HS-5 (cell line): ENCODE measurements at places on chromosomes 16 and 17.
A peak's percentile ranks its signal among the peaks of the same experiment; 100 is the strongest.

- no peak for DNase-seq
Measured at GRCh38 chr17:80872001-80872500, 119.6 kb upstream of the CHMP6 start.

- DNase-seq: no peak
Measured at GRCh38 chr17:41734949-41735313, 488 bp upstream of the HAP1 start.

- no peak for DNase-seq
Measured at GRCh38 chr17:2394775-2395201, 6.1 kb downstream of the MNT start.

DNA sequence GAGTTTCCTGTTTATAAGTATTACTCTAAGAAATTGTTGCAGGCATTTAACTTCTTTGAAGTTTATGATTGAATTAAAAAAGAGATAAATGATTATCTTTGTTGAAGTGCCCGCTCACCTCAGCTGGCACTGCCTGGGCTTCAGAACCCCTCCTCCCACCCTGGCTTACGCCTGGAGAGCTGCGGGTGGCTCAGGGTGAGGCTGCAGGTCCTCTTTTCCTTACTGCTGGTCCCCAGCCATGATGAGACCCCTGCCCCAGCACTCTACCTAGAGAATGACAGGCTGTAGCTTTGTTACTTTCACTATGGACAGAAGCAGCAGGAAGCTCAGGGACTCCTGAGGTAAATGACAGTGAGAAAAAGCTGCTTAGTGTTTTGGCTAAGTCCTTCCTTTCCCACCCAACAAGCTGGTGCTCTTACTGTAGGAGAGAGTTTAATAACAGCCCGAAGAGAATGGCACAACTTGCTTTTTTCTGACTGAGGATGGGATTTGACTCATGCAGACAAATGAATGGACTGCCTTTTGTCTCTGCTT is 62.1 kb downstream of the EPN2 start:
- no peak for DNase-seq

DNA sequence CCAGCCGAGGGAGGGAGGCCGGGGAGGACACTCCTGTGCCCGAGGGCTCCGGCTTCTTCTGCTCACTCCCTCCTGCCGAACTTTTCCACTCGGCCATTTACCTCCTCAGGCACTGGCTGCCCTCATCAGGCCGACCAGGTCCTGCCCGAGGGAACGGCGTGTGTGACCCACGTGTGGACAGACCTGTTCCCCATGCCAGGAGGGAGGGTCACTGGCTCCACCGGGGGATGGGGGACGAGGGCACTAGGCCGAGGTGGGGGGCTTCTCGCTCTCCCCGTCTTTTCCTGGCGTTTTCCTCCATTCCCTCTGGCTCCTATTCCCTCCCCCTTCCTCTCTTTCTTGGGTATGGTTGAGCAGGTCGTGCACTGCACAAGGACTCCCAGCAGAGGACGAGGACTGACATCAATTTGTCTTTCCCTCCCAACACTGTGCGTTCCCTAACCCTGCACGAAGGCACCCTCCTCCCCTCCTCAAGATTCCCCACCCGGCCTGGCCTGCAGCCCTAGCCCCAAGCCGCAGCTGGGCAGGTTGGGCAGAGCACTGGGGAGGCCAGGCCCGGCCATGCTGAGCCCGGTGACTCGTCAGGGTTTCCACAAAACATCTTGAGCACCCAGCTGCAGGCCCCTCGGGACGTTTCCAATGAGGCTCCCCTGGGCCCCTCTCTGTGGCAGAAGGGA is 3.2 kb upstream of the IL17C start:
- no peak for DNase-seq

GRCh38 chr17:69854225-69854780 is 220.7 kb upstream of the KCNJ16 start:
- no peak for DNase-seq

DNA sequence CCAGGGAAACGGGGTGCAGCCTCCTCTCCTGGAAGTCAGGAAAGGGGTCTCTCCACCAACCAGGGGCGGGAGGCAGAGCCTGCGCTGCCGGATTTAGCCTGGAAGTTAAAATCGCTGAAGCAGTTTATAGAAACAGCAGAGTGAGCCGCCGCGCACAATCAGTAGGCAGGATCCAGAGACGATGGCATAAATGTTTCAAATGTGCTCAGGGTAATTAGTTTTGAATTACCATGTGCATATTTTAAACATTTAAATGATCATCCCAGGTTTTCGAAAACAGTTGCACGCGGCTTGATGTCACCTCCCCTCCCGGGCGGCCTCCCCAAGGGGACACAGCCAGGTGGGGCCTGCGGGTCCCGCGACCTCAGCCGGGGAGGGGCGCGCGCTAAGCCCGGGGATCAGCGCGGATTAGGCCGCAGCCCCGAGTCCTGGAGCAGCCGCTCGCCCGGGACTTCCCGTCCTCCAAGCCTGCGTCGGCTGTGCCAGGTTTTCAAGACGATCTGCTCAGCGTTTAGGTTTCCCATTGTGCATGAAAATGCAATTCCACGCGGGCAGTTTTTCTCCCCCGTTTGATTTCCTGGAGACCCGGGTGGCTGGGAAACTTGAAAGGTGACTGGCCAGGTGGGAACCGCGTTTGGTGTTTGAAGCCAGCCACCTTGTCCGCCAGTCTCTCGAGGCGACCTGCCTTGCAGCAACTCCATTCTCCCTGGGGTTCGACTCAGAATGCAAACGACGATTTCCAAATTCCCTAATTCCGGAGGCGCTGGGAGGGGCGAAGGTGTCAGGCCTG is 78.3 kb downstream of the RPA1 start:
- no peak for DNase-seq

DNA sequence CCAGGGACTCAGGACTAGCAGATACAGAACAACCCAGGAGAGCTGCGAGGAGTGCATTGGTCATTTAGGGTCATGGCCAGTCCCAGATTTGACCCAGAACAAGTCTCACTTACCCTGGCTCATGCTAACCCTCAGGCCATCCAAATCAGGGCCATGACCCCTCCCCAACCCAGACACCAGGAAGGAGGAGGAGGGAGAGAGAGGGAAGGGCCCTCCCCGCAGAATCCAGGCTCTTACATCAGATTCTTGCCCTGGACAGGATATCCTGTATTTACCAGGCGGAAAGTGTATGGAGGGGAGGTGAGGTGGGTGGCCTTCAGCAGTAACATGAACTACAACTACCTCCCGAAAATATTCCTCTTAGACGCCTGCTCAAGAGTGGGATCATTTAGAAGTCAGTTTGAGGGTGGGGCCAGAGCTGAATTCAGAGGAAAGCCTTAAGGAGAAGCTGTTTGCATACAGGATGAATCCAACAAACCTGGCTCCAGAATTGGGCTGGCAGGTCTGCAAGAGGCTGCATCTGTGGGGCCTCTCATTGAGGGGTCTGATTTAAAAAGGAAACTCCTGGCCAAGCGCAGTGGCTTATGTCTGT is 2.1 kb downstream of the VAT1 start:
- no peak for DNase-seq

GRCh38 chr17:47305302-47305923 is 18.3 kb upstream of the EFCAB13 start:
- peak; percentile 94 for DNase-seq

- DNase-seq: no peak
Measured at GRCh38 chr16:57972306-57972705, 1.4 kb upstream of the CNGB1 start.

GRCh38 chr17:57213180-57213825 is 43.0 kb upstream of the MSI2 start:
- DNase-seq: no peak

GRCh38 chr16:51888016-51888415 is 658.9 kb downstream of the TOX3 start:
- DNase-seq: no peak

DNA sequence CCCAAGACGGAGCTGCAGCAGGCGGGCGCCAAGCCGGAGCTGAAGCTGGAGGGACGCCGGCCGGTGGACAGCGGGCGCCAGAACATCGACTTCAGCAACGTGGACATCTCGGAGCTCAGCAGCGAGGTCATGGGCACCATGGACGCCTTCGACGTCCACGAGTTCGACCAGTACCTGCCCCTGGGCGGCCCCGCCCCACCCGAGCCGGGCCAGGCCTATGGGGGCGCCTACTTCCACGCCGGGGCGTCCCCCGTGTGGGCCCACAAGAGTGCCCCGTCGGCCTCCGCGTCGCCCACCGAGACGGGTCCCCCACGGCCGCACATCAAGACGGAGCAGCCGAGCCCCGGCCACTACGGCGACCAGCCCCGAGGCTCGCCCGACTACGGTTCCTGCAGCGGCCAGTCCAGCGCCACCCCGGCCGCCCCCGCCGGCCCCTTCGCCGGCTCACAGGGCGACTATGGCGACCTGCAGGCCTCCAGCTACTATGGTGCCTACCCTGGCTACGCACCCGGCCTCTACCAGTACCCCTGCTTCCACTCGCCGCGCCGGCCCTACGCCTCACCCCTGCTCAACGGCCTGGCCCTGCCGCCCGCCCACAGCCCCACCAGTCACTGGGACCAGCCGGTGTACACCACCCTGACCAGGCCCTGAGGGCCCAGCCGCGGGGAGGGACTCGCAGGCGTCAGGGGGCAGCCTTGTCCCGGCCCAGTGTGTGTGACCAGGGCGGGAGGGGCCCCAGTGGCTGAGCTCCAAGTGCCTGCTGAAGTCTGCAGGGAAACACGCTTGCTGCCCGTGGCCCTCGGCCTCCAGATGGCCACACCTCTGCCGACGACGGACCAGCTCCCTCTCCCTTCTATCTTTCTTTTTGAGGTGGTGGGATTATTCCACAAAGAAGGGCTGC is 3.4 kb downstream of the SOX8 start:
- no peak for DNase-seq

- no peak for DNase-seq
Measured at GRCh38 chr17:45234641-45235415, 13.1 kb downstream of the FMNL1 start.

GRCh38 chr16:73062001-73062616 is 14.2 kb upstream of the ZFHX3 start:
- no peak for DNase-seq

DNA sequence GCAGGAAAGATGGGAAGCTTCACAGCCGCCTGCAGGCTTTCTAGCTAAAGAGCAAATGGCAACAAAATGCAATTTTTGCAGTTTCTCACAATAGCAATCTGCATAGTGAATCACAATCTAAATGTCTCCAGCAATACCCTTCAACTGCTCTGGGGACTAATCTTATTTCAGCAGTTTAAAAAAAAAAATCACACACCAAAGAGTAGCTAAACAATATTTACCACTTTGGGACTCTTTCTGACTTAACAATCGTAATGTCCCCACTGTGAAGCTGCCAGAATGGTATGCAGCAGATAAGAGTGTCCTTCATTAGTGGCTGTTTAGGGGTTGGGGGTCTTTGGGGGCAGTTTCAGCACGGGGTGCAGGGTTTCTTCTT is 9.8 kb downstream of the CPPED1 start:
- no peak for DNase-seq

DNA sequence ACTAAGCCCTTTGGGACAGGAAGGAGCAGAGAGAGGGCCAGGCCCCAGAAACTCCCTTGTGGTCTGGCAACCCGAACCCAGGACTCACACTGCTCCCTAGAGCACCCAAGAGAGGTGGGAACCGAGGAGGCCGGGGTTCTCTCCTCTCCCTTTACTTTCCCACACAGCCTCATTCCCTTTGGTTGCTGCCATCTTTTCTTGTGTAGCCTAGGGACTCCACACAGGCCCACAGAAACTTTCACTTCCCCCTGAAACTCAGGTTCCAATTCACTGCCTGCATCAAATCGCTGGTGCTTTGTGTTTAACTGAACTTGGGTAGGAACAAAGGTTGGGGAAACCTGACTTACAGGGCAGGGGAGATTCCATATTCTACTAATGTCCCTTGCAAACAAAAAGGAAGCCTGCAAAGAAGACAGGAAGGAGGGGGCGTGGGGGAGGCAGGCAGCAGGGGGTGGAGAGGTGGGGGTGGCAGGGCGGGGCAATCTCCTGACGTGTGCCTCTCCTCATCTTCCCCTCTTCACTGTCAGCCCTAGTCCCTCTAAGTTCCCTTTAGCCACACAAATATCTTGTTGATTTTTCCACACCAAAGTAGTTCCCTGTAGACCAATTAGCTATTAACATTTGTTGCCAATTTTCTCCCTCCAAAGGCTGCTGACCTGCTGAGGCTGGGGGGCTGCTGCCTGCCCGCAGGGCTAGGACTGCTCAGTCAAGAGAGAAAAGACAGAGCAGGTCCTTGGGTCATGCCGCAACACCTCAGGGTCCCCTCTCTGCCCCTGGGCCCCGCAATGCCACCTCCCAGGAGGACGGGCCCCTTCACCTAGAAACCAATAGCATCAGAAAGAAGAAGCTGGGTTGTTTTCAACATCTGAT is 8.0 kb downstream of the ST3GAL2 start:
- no peak for DNase-seq

GRCh38 chr17:40480501-40481003 is 20.9 kb downstream of the TNS4 start:
- no peak for DNase-seq

GRCh38 chr16:55035029-55035428 is 104.4 kb downstream of the IRX5 start:
- no peak for DNase-seq

GRCh38 chr17:3035968-3036280 is 27.5 kb downstream of the OR1D5 start:
- no peak for DNase-seq
